ENCODE measurements at places on chromosomes 3 and 15. TPM values are rescaled to one million over a fixed set of nuclear protein-coding genes. Genes with fewer than 3 reads are reported as not detected.

Gene LCTL
- total RNA-seq: not detected

Gene ANKRD63
- not detected for total RNA-seq

DNA sequence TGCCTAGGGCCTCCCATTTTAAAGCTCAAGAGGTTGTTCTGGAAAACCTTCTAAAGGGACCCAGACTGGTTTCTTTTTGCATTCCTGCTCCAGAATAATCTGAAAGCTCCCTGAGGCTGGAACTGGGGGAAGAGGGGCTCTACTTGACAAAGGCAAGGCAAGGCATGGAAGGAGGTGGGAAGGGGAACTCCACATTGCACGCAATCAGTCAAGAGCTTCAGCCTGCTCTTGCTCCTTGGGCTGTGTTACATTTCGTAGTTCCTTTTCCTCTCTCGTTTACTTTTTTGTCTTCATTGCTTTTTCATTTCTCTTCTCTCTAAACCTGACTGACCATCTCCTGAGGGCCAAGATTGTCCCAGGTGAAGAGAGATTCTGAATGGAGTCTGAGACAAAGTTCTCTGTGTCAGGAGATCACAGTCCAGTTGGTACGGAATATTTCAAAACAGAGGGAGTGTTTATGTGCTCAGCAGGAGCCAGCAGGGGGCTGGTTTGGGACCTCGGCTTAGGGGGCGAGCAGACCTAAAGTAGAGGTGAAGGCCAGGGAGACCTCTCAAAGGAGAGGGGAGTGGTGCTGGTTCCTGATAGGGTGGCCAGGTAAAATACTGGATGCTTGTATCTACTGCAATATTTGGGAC is 6.0 kb upstream of the KCTD6 start:
- no peak overlapping the region for H3K4me3 ChIP-seq
- no peaks in the 10 kb centered on the region for H3K36me3 ChIP-seq
- peak overlapping the region; percentile 38 for H3K27ac ChIP-seq
- H3K27me3 ChIP-seq: no peaks in the 10 kb centered on the region

Gene BCL2A1
- total RNA-seq: 19.7 TPM

- peaks cover 29% of the 10 kb centered on the region for H3K27me3 ChIP-seq
- H3K4me3 ChIP-seq: no peak overlapping the region
- no peak overlapping the region for H3K27ac ChIP-seq
These were observed 31.6 kb upstream of the ACP3 start for GRCh38 chr3:132285620-132285945.

Gene WNT5A
- not detected for total RNA-seq

GRCh38 chr3:115804200-115804599 is 180.9 kb downstream of the GAP43 start:
- no peaks in the 10 kb centered on the region for H3K36me3 ChIP-seq
- H3K27me3 ChIP-seq: peaks cover 16% of the 10 kb centered on the region
- no peak overlapping the region for H3K4me3 ChIP-seq
- no peak for DNase-seq
- no peaks in the 10 kb centered on the region for H3K4me1 ChIP-seq
- H3K27ac ChIP-seq: no peak overlapping the region

DNA sequence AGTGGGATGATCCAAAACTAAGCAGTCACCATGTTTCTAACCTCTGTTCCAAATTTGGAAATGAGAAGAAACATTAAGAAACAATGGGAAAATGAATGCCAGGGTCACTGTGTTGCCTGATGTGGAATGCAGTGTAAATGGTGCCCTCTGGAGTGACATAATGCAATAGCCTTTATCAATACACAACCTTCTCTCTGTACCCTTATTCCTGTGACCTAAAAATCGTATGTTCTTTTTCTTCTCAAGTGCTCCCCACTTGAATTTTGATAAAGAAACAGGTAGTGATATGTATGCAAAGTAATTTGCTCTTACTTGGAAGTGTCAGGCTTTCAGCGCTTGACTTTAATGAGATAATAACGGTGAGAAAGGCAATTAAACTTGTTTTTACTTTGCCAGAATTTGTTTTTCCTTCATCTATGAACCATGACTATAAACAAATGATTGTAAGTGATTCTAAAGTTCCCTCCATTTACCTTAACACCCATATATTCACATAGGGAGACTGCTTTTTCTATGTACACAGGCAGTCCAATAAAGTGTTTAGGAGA is 145.8 kb upstream of the THRB start:
- no peaks in the 10 kb centered on the region for H3K4me1 ChIP-seq
- no peak for DNase-seq
- no peaks in the 10 kb centered on the region for H3K36me3 ChIP-seq
- no peak overlapping the region for H3K4me3 ChIP-seq

GRCh38 chr3:63400246-63400860 is 122.2 kb downstream of the SYNPR start:
- H3K36me3 ChIP-seq: no peaks in the 10 kb centered on the region
- no peak overlapping the region for H3K4me3 ChIP-seq
- H3K27me3 ChIP-seq: no peaks in the 10 kb centered on the region
- no peaks in the 10 kb centered on the region for H3K4me1 ChIP-seq
- no peak overlapping the region for H3K27ac ChIP-seq

DNA sequence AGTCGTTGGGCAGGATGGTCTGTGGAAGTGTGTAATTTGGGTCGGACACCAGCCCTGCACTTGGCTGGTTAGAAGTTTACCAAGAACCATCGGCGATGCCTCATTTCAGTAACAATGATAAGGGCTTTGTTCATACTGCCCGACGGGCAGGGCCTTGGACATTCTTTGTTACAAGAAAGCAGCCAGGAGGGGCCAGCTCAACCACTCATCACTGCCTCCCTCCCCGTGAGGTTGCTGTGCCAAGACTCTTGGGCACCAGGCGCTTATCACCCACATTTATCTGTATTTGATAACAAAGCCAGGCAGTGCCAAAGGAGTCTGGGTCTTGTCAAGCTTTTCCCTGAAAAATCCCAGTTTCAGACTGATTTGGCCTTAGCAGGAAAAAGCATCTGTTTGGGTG is 235.0 kb downstream of the ADAMTS17 start:
- H3K36me3 ChIP-seq: no peaks in the 10 kb centered on the region
- H3K27ac ChIP-seq: no peak overlapping the region
- no peak for DNase-seq
- no peak overlapping the region for H3K4me3 ChIP-seq
- H3K4me1 ChIP-seq: peaks cover 29% of the 10 kb centered on the region

DNA sequence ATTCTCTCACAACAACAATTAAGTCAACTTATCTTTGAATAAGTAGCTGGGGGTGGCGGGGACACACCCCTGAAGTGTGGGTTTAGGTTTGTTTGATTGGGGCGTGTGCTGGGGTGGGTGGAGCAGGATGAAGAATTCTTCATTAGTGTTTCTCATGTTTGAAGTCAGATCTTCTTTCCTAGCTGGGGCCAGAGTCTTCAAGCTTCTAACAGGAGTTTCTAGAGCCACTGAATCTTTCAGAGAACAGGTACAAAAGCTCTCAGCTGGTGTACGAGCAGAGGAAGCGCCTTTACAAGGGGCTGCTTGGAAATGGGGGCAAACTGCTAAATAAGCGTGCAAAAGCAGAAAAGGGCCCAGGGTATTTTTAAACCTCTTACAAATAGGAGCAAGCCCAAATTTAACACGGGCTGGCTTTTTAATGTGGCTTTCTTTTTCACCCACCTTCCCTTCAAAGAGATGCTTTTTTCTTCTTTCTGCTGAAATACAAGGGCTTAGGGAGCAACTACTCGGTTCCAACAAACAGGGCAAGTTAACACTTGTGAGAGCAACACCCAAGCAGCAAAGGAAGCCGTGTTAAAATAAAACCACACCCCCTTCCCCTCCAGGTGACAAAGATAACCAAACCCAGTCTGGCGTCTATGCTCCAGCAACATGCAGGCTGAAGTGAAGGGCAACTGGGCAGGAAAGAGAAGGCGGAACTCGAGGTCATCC is 86.9 kb upstream of the RASGRP1 start:
- H3K36me3 ChIP-seq: no peaks in the 10 kb centered on the region
- no peaks in the 10 kb centered on the region for H3K27me3 ChIP-seq
- H3K4me1 ChIP-seq: peaks cover 34% of the 10 kb centered on the region
- H3K27ac ChIP-seq: peak overlapping the region; percentile 98
- H3K4me3 ChIP-seq: peak overlapping the region; percentile 76

DNA sequence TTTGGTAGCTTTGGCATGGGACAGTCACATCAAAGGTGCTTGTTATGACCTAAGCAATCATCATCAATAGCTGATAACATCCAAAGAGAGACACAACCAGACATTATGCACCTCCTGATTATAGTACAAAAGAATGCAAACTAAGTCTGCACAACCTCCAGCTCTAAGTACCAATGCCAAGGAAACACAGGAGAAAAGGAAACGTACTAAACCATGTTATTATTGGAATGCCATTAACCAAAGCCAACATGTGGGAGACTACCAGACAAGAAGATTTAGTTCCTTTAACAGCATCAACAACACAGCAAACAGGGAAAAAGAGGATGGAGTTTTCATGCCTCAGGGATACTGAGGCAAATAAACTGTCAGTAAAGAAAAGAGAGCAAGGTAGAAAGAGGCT is 61.4 kb downstream of the CD47 start:
- no peaks in the 10 kb centered on the region for H3K4me1 ChIP-seq
- peaks cover 31% of the 10 kb centered on the region for H3K36me3 ChIP-seq
- no peaks in the 10 kb centered on the region for H3K27me3 ChIP-seq
- no peak for DNase-seq
- H3K4me3 ChIP-seq: no peak overlapping the region

- no peaks in the 10 kb centered on the region for H3K36me3 ChIP-seq
- H3K27ac ChIP-seq: no peak overlapping the region
- no peak for DNase-seq
- no peaks in the 10 kb centered on the region for H3K27me3 ChIP-seq
- no peaks in the 10 kb centered on the region for H3K4me1 ChIP-seq
These were observed 16.3 kb upstream of the A4GNT start for GRCh38 chr3:138148503-138148902.

- H3K27ac ChIP-seq: no peak overlapping the region
- no peaks in the 10 kb centered on the region for H3K36me3 ChIP-seq
- peaks cover 3% of the 10 kb centered on the region for H3K27me3 ChIP-seq
- H3K4me1 ChIP-seq: peaks cover 4% of the 10 kb centered on the region
These were observed 56.4 kb downstream of the ZNF621 start for GRCh38 chr3:40581166-40581565.

Gene ZNF662
- 19.5 TPM for total RNA-seq

Gene VGLL3
- total RNA-seq: not detected

DNA sequence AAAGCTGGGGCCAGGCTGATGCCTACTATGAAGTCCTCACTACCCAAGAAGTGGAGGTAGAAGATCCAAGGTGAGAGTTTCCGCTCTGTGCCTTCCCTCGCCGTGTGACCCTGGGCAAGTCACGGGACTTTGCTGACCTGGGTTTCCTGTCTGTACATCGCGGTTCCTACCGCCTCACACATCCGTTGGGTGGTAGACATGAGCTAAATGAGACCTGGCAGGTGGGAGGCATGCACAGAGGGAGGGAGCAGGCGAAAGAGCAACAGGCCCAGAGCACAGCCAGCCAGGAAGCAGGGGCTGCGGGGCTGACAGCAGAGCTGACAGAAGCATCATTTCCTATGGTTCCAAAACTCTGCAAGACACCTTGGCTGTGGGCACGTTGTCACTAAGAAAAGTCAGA is 157.3 kb upstream of the BHLHE40 start:
- peaks cover 14% of the 10 kb centered on the region for H3K36me3 ChIP-seq
- peak overlapping the region; percentile 86 for H3K27ac ChIP-seq
- DNase-seq: peak; percentile 75
- H3K27me3 ChIP-seq: no peaks in the 10 kb centered on the region

DNA sequence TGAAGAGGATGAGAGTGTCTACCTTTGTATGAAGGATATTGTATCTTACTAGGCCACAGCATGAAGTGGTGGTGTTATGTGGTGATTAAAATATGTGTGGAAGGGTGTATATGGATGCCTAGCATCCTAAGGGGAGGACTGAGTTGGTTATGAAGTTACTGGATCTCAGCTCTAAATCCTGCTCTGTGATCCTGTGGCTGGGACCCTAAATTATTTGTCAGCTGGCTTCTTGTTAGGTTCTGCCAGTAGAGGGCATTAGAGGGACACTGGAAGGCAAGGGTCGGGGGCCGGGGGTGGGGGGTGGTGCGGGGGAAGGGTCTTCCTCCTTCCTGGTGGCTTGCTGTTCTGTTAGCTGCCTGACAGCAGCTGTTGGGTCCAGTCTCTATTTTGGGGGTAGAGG is 34.9 kb downstream of the MORF4L1 start:
- H3K4me3 ChIP-seq: no peak overlapping the region
- H3K4me1 ChIP-seq: peaks cover 20% of the 10 kb centered on the region
- H3K27ac ChIP-seq: no peak overlapping the region

Gene MOBP
- not detected for total RNA-seq

- H3K4me1 ChIP-seq: no peaks in the 10 kb centered on the region
- no peak overlapping the region for H3K4me3 ChIP-seq
- H3K27ac ChIP-seq: no peak overlapping the region
- H3K27me3 ChIP-seq: peaks cover 33% of the 10 kb centered on the region
- no peaks in the 10 kb centered on the region for H3K36me3 ChIP-seq
- no peak for DNase-seq
These were observed 107.3 kb upstream of the PRR20G start for GRCh38 chr3:127394984-127395662.

DNA sequence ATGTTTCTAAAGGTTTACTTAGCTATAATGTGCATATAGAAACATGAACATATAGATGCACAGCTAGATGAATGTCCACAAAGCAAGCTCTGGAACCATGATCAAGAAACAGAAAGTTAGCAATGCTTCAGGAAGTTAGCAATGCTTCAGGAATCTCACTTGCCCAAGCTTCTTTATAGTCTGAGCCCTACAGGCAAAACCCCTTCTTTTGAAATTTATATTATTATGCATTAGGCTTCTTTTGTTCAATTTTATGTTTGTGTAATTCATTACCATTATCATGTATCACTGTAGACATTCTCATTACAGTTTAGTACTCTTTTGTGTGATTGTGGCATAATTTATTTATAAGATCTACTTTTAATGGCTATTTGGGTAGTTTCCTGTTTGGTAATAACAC is 286.4 kb upstream of the BCHE start:
- no peak overlapping the region for H3K27ac ChIP-seq
- no peak for DNase-seq
- no peak overlapping the region for H3K4me3 ChIP-seq
- no peaks in the 10 kb centered on the region for H3K36me3 ChIP-seq

DNA sequence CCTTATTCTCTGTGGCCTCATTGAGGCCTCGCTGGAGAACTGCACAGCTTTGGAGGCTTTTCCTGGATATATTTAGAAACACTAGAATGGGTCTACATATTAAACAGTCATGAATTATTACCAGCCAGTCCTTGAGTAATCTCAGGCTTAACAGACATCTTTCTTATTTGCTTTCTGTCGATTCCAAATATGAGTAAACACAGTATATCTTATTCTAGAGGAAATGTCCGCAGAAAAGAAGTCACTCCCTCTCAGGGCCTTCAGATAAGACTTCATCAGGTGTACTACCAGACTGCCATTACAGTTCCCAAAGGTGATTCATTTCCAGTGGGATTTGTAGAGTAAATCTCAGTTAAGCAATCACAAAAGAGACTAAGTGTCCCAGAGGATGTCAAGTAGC is 310.7 kb downstream of the RBMS3 start:
- H3K4me1 ChIP-seq: no peaks in the 10 kb centered on the region
- no peaks in the 10 kb centered on the region for H3K36me3 ChIP-seq
- DNase-seq: no peak

DNA sequence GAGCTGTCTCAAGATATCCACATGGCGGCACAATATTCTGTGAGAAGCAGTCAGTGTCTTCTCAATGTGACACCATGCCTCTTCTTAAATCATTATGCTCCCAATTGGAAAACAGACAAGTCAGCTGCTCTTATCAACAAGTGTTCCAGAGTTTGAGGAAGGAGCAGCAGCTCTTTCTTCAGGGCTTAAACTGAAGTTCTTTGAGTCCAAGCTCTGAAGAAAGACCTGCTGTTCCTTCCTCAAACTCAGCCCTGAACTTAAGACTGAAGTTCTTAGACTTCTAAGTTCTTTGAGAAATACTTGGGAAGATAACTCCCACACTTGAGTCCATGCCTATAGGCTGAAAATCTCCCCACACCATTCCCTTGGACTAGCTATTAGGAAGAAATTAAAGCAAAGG is 43.4 kb downstream of the NPTN start:
- no peak overlapping the region for H3K4me3 ChIP-seq
- no peak overlapping the region for H3K27ac ChIP-seq
- H3K27me3 ChIP-seq: no peaks in the 10 kb centered on the region

All from naive thymus-derived CD8-positive, alpha-beta T cell (primary cell).